Activated CD4-positive, alpha-beta T cell treated with anti-CD3 and anti-CD28 coated beads for 1 hour (primary cell): ENCODE measurements at places on chromosomes 3 and 15.

- DNase-seq: no peak
Observed at GRCh38 chr3:9778143-9779074, 8.7 kb upstream of the CAMK1 start.

- DNase-seq: no peak
Observed at GRCh38 chr3:18527691-18528090, 102.6 kb upstream of the SATB1 start.

- no peak for DNase-seq
Observed at GRCh38 chr15:46266661-46267060, 631.8 kb downstream of the SQOR start.

DNA sequence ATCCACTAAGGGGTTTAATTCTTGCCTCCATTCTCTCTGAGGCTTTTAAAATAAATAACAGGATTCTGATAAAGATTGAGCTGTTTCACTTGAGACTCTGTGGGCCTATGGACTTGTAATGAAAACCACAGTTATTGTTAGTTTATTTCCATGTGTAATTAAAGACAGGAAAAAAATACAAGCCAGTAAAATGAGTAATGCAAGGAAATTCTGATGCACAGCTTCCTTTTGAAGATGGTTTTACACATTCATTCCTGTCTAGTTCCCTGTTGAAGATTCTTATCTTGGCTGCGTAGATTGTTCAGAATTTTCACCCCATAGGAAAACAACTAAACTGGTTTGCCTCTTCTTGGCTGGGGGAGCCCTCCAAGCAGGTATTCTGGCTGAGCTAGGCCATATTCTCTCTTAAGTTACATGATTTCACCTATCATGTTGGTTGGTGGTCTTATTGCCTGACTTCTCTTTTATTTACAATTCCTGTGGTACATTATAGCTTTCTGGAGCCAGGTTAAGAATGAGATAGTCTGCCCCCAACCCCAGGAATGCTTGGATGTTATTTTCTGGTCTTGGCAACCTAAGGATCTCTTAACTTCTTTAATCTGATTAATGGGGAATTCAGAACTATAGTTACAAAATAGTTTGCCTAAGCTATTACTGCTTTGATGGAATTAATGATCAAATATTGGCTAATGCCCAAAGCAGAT, 67.6 kb downstream of the MITF start:
- DNase-seq: no peak

- no peak for DNase-seq
Observed at GRCh38 chr3:42301446-42302175, 35.6 kb upstream of the CCK start.

- DNase-seq: no peak
Observed at GRCh38 chr3:34008191-34008590, 209.8 kb downstream of the PDCD6IP start.
